Peyer's patch (tissue), 4 donors: ENCODE measurements at places on chromosomes 5 and 9. TPM values are rescaled to one million over a fixed set of nuclear protein-coding genes. Genes with fewer than 3 reads are reported as not detected.

DNA sequence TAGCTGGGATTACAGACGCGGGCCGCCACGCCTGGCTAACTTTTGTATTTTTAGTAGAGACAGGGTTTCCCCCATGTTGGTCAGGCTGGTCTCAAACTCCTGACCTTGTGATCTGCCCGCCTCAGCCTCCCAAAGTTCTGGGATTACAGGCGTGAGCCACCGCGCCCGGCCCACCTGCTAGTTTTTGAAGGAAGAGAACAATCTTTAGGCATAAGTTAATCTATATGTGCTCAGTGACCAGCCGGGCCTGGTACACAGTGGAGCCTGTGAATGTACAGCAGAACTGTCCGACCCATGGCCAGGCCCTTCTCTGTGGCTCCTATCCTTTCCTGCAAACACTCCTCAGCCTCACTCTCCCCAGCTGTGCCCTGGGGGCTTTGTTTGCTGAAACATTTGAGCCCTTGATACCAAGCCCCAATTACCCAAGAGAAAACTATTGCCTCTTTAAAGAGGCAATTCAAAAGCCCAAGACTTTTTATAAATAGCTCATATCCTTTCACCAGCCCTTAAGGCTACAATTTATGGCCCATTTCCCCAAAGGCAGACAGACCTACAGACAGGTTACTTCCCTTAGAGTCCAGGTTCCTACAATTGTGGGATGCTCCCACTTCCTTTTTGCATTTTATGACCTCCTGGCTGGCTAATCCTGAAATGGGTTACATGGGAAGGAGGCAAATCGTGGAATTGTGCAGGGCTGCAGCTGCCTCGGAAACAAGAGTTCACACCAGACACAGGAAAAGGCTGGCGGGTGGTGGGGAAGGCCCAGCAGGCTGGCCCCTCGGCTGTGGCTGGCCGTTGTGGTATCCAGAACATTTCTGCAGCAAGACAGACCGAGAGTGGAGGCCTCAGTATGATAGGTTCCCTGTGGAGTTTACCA is 37.5 kb downstream of the SPRY4 start:
- no peak overlapping the region for H3K27ac ChIP-seq
- H3K27me3 ChIP-seq = no peaks in the 10 kb centered on the region
- no peaks in the 10 kb centered on the region for H3K36me3 ChIP-seq

DNA sequence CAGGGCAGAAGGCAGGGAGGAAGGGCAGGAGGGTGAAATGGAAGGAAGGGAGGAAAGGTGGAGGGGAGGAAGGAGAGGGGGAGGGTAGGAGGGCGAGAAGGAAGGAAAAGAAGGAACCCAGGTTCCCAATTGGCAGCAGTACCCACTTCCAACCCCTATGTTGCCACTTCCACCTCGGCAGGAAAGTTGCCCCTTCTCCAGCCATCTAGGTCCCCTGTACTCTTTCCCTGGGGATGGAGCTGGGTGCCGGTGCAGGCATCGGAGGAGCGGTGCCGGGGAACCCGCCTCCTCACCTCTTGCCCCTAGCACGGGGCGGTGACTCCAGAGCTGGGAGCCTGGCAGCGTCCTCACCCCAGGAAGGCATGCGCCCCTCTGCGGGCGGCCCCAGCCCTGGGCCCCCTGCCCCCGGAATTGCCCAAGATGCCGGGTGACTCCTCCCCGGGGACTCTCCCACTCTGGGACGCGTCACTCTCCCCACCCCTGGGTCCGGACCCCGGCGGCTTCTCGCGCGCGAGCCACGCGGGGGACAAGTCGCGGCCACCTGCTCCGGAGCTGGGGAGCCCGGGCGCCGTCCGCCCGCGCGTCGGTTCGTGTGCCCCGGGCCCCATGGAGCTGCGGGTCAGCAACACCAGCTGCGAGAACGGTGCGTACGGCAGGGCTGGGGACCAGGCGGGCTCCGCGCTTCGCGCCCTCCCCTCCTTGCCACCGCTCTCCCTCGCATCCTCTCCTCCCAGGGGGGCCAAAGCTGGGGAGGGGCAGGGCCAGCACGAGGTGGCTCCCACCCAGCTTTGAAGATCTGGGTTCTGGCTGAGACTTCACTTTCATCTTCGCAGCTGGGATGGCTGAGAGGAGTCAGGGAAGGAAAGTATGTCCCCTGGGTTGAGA is at the start of gene NIPAL4:
Gene NIPAL4 (plus strand): TSS at position 499 of the 885 bp plus-strand sequence. CDS start 108 bp downstream, at position 607.
- H3K4me1 ChIP-seq = no peaks in the 10 kb centered on the region
- peak within 1 kb of the TSS; percentile 46 for H3K27ac ChIP-seq
- peaks cover 9% of the 10 kb centered on the region for H3K27me3 ChIP-seq
- no peaks in the 10 kb centered on the region for H3K36me3 ChIP-seq
- H3K4me3 ChIP-seq = peak within 1 kb of the TSS; percentile 56
- DNase-seq = no peak

DNA sequence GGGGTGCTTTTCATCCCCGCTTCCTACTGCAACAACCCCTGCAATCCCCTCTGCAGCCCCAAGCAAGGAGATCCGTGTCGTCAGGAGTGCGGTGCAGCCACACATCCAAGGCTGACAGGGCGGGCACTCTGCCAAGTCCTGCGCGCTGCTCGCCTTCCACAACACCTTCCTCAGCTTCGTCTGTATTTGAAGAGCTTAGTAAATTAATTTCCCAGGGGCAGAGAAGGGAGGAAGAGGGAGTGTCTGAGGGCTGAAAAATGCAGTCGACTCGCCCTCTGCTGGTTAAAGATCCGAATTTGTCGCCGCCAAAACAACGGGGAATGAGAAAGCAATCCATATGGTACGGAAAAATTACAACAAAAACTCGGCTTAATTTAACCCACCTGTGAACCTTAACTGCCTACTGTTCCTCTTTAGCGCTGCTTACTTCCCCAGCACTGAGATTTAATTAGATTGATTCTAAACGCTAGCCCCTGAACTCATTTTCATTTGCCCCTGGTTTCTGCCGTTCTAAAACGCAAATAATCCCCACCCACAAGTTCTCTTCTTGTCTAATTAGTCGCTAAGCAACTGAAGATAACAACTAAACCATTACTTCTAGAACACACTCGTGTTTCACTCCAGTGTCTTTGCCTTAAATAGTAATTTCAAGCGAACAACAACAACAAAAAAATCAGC is 10.9 kb upstream of the PCDHB1 start:
- no peak for DNase-seq
- H3K4me3 ChIP-seq = no peak overlapping the region
- H3K27ac ChIP-seq = peak overlapping the region; percentile 33
- H3K27me3 ChIP-seq = no peaks in the 10 kb centered on the region

GRCh38 chr9:3434594-3434993 is 91.2 kb downstream of the RFX3 start:
- H3K27ac ChIP-seq = no peak overlapping the region
- H3K4me1 ChIP-seq = no peaks in the 10 kb centered on the region
- H3K4me3 ChIP-seq = no peak overlapping the region
- no peaks in the 10 kb centered on the region for H3K36me3 ChIP-seq
- H3K27me3 ChIP-seq = no peaks in the 10 kb centered on the region

DNA sequence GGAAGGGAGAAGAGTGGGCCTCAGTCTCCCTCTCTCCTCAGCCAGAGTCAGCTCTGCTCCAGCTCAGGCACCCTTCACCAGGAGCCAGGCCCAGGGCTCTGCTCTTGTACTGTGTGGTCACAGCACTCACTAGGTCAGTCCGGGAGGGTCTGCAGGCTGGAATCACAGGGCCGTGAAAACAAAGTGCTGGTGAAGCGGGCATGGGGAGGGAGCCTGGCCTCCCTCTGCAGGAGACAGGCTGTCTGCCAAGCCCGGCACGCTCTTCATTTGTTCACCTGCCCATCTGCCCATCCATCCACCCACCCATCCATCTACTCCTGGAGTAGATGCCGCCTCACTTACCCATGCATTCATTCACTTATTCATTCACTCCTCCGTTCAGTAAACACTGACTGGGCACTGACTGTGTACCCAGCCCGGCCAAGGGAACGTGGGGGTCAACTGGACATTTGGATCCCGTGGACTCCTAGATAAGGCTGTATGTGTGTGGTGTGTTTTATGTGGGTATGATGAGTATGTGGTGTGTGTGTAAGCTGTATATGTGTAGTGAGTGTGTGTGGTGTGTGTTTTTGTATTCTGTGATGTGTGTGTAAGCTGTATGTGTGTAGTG is 3.6 kb downstream of the SPAAR start:
- no peak overlapping the region for H3K27ac ChIP-seq
- H3K27me3 ChIP-seq = no peaks in the 10 kb centered on the region
- no peaks in the 10 kb centered on the region for H3K36me3 ChIP-seq
- no peak for DNase-seq
- no peak overlapping the region for H3K4me3 ChIP-seq

CDC25C gene
- total RNA-seq = 0.95 TPM

AHRR gene
- total RNA-seq = 28.1 TPM
